Fibroblast of skin of left quadriceps (primary cell): ENCODE measurements at places on chromosomes 16 and 17.
A peak's percentile ranks its signal among the peaks of the same experiment; 100 is the strongest.

GRCh38 chr16:7077636-7078035, 255.0 kb upstream of the RBFOX1 start:
- DNase-seq, result no peak

GRCh38 chr17:82775001-82775823, 23.3 kb downstream of the TBCD start:
- DNase-seq, result no peak

- no peak for DNase-seq
Measured at GRCh38 chr17:386141-386876, 33.7 kb upstream of the RPH3AL start.

DNA sequence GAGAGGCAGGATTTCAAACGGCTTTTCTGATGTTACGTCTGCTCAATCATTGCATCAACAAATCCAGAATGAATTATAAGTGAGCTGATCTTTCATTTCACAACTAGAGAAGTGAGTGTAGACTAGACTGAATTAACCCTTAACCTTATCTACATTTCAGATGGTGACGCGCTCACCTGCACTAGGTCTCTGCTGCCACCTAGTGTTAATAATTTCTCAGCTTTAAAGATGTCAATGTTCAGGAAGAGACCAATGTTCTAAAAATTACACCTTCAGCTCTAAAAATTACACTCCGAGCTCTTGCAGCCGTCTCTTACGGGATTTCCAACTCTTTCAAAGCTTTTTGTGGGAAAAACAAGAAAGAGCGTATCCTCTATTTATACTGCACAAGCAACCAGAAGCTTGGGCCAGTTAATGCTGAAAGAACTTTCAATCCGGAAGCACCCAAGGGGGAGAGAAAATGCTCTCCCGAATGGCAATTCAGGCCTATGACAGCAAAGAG, 88.2 kb upstream of the FA2H start:
- DNase-seq, result peak; percentile 14

- no peak for DNase-seq
Measured at GRCh38 chr17:29566473-29567303, at the start of gene ABHD15. Gene ABHD15, minus strand, starts transcription at chr17:29567037. Its CDS starts 71 bp downstream, at chr17:29566966.

- DNase-seq, result no peak
Measured at GRCh38 chr16:12625068-12625467, 178.6 kb downstream of the CPPED1 start.

DNA sequence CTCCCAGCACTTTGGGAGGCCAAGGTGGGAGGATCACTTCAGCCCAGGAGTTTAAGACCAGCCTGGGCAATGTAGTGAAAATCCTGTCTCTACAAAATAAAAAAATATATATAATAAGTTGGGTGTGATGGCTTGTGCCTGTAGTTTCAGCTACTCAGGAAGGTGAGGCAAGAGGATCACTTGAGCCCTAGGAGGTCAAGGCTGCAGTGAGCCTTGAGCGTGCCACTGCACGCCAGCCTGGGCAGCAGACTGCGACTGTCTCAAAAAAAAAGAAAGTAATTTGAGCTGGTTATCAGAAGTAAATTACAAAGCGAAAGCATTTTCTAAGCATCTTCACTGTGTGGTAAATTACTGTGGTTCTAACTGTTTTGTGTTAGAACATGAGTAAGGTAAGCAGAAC, 66.2 kb downstream of the NQO1 start:
- no peak for DNase-seq

DNA sequence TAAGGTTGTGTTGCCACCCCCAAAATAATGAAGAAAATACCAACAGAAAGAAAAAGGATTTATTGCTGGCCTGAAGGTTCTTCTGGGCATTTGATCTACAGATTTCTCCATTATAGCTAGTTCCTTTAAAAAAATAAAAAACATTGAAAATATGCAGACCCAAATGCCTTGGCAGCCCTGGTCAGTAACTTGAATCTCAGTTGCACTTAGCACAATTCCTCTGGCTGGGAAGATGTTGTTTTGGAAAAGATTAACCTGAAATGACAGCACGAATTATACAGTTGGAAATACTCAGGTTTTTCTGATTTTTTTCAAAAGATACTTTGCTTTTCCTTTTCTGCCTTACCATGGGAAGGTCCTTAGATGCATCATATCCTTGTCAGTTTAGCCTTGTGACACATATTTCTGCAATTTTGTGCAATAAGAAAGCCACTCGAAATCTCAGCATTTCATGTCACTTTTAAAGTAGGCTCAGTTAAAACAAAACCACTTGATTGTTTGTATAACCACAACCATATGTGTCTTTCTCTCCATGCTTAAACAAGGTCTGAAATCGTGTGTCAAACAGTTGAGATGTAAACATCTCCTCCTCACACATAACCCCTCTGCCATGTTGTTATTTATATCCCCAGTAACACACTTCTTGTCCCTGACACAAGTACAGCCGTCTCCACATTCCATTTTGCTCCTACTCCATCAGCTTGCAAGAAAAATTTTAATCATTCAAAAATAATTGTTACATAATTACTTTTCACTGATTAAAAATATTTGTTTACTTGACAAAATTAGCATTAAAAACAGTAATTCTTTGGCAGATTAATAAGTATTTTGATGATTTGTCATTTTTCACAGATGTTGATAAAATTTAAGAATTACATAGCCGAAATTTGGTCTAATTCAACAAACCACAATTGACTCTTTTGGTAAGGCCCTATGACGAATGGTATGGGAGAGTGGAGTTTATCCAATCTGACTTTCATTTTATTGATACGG, 61.1 kb downstream of the SIAH1 start:
- DNase-seq, result no peak

DNA sequence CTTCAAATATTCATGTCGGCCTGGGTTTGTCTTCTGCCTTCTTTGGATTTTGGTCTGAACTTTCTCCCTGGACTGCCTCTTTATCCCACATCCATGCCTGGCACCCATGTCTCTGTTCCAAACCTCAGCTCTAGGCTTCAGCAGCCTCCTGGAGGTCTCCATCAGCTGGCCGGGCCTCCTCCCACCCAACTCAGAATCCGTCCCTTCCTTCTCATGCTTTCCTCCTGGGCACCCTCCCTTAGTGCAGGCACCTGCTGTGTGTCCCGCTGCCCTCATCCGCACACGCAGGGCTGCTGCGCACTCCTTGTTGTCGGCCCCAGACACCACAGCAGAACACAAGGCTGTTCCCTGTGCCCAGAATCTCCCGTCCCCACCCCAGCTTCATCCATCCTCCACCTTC, 14.0 kb downstream of the LDHD start:
- DNase-seq, result no peak

- DNase-seq, result no peak
Measured at GRCh38 chr17:30351735-30352134, 17.9 kb upstream of the TMIGD1 start.

- no peak for DNase-seq
Measured at GRCh38 chr17:51496378-51496777, 236.0 kb downstream of the UTP18 start.
